Mammary microvascular endothelial cell (primary cell): ENCODE measurements at places on chromosomes 16 and 17. TPM values are rescaled to one million over a fixed set of nuclear protein-coding genes. Genes with fewer than 3 reads are reported as not detected.

The PSMD12 gene
- 31.5 and 31.7 TPM in 2 replicates for total RNA-seq

The HYDIN gene
- not detected in 2 replicates for total RNA-seq

The KRTAP4-1 gene
- not detected in 2 replicates for total RNA-seq

The TMC7 gene
- 1.5 and 2.5 TPM in 2 replicates for total RNA-seq

The CAVIN1 gene
- 888 and 904 TPM in 2 replicates for total RNA-seq

The OR1A1 gene
- not detected in 2 replicates for total RNA-seq

The C1QL1 gene
- total RNA-seq = 0.93 TPM in 1 of 2 replicates, not detected in the other

The PIPOX gene
- total RNA-seq = 0.05 and 0.40 TPM in 2 replicates

The TBC1D26 gene
- total RNA-seq = not detected in 2 replicates

The GHDC gene
- 10.9 and 19.9 TPM in 2 replicates for total RNA-seq
